ENCODE measurements at places on chromosomes 16 and 17.
A peak's percentile ranks its signal among the peaks of the same experiment; 100 is the strongest.

DNA sequence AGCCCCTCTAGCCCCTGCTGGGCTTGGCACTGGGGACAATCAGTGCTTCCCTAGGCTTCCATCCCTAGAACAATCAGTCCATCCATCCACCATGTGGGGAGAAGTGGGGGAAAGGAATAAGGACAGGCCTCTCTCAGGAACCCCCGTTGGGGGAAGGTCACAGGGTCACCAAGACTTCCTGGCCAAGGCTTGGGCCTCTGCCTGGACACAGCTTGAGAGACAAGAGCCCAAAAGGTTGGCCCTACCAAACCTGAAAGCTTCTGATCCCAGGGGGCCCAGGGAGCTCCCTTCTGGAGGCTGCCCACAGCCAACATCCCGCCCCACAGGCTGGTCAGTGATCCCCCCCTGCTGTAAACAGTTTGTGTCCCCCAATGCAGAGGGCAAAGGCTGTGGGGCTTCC is 16.2 kb upstream of the MTMR4 start:
- DNase-seq, result no peak

- DNase-seq, result no peak
Observed at GRCh38 chr17:7855660-7856010, 769 bp downstream of the TMEM88 start.

GRCh38 chr17:30520436-30520835 is 43.2 kb downstream of the GOSR1 start:
- DNase-seq, result no peak

DNA sequence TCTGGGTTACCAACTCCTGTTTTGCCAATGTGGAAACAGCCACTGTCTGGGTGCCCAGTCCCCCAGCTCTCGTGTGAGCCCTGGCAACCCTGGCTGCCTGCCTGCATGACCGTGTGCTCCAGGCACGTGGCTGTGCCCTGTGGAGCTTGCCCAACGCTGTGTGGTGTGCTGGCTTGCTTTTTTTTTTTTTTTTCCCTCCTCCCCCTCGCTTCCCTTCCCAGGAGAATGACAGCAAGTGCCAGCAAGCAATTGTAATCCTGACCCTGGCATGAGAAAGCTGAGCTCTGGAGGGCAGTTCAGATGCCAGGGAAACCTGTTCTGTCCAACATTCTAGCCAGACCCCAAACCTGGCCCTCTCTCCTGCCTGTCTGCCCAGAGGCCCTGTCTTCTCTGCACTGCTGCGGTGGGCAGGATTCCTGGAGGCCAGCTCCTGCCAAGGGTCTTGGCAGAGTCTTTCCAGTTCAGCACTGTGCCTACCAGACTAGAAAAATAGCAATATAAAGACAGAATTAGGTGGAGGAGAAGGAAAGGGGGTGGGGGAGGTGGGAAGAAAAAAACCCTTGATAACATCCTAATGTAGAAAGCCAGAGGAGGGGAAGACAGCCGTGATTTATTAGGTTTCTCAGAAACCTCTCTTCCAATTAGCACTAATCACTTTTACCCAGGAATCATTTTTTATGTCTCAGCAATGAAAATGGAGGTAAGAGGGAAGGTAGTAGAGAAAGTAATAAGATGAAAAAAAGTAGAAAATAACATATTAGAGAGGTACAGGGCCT is 9.0 kb downstream of the HLF start:
- peak; percentile 95 for DNase-seq

- DNase-seq, result no peak
Observed at GRCh38 chr17:13154398-13154797, 136.6 kb upstream of the ELAC2 start.

- no peak for DNase-seq
Observed at GRCh38 chr16:53083119-53083518, 28.3 kb downstream of the CHD9 start.

- no peak for DNase-seq
Observed at GRCh38 chr16:49127103-49127502, 154.5 kb downstream of the CBLN1 start.

- DNase-seq, result peak; percentile 76
Observed at GRCh38 chr17:49567871-49568694, 7.6 kb upstream of the NXPH3 start.

DNA sequence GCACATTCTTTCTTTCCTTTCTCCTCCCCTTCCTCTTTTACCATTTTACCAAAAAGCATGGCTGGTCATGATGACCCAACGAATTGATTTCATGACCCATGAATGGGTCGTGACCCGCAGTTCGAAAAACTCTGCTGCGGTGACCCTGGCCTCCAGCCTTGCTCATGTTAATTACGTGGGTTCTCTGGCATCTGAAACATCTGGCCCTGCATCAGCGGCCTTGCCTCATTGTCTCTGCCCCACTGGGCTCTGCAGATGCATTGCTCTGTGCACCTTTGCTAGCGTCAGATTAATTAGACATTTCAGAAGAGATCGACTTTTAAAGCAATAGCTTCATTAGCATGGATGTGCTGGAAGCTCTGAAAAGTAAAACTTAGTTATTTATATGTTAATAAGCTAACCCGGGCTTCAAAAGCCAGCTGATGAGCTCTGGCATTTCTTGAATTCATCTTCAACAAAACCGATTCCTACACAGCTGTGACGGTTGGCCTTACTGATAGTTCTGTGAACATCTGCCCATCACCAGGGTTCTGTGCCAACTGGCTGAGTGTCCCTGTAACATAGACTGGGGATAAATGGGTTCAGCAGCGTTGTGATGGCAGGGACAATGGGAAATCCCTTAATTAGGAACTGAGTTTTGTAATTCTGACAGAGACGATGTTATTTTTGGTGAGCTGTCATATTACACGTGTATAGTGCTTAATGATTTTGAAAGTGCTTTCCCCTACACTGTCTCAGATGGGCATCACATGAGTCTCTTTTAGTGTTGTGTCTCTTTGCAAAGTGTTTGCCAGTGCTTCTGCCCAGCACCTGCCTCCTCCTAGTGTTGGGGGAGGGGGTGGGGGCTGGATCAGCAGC is 225.9 kb upstream of the EEF2KMT start:
- no peak for DNase-seq

DNA sequence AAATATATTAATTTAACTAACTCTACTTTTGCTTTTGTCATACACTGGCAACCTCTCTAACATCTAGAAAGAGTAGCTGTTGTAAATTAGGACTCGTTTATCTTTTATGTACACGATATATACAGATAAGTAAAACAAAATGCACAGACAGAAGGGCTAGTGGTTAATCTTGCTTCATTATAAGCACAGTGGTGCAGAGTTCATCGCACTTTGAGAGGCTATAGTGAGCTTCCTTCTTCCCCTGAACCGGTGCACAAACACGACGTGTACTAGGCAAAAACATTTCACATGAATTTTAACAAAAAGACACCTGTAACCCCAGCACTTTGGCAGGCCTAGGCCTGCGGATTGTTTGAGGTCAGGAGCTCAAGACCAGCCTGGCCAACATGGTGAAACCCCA is 10.4 kb upstream of the GOT2 start:
- no peak for DNase-seq

GRCh38 chr16:23280483-23280967 is 21.6 kb upstream of the SCNN1B start:
- no peak for DNase-seq

DNA sequence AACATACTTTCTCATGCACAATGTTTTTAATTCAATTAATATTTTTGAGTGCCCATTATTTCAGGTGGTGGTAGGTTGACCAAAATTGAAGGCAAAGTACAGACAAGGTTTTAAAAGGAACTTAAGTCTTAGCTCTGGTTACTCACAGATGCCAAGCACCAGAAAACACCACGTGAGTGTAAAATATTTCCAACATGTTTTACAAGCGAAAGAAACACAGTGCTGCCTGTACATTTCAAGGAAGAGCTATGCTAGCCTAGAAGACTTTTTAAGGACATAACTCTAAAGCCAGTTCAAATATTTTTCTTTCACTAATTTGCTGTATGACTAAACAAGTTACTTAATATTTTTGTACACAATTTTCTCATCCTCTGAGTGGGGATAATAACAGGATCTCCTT is 736.4 kb upstream of the GOT2 start:
- no peak for DNase-seq

DNA sequence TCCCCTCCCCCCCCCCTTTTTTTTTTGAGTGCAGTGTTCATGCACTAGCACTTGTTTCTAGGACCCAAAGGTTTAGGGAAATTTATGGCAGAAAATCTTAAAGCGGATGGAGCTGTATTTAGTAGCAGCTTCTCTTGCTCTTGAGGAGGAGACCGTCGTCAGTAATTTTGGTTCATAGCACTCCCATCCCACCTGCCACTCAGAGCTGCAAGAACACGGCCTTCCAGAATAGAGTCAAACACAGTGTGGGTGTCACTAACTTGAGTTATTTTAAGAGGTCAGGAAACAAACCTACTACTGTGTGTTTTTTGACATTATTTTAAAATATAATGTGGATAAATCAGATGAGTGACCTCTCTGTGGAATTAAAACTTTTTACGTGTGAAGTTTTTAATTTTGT is 37.3 kb downstream of the SEC14L1 start:
- DNase-seq, result no peak

GRCh38 chr17:26818736-26819135 is 475.2 kb upstream of the WSB1 start:
- DNase-seq, result no peak

GRCh38 chr16:81778861-81779535 is at the start of gene PLCG2:
TSS of gene PLCG2 (plus strand) at chr16:81779291. CDS start at chr16:81785990, 6,699 bp downstream.
- no peak for DNase-seq

GRCh38 chr17:49762151-49762941 is 1.6 kb downstream of the FAM117A start:
- no peak for DNase-seq

DNA sequence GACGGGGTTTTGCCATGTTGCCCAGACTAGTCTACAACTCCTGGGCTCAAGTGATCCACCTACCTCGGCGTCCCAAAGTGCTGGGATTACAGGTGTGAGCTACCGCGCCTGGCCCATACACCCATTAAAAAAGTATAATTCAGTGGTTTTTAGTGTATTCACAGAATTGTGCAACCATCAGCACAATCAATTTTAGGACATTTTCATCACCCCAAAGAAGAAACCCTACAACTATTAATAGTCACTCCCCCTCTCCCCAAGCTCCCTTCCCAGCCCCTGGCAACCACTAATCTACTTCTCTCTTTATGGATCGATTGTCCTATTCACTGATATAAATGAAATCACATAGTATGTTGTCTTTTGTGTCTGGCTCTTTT is 3.8 kb upstream of the EEF2K start:
- no peak for DNase-seq

DNA sequence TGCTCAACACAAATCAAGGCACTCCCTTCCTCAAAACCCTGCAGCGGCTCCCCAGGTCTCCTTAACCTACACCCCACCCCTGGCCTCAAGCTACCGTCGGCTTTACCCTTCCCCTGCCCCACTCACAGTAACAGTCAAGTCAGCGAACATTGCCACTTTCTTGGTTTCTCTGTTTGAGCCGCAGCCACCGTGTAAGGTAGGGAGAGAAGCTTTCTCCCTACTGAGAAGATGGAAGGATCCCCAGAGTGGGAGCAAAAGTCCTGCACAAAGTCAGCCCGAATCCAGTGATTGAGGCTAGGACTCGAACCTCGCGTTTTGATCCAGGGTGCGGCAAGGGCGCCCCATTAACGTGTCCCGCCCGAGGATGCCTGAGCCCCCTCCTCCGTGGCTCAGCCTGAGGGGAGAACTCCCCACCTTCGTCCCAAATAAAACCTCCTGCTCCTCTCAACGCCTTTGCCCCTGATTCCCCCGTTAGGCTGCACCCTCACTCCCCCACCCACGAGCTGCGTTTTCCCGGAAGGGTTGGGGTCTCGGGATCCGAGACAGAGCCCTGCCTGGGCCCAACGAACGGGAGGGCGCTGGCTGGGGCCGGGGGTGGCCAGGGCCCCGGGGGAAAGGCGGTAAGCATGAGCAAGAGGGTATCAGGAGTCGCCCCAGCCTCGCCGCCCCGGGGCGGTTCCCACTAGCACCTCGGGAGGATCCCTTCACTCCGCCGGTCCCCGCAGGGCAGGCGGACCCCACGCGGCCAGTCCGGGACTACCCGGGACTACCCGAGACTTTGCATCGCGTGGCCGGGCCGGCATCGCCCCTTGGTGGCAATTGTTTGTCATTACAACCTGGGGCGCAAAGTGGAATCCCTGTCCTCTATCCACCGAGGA is 9.9 kb upstream of the NAGS start:
- peak; percentile 77 for DNase-seq

- DNase-seq, result no peak
Observed at GRCh38 chr17:36184023-36184765, 7.8 kb upstream of the TBC1D3B start.

DNA sequence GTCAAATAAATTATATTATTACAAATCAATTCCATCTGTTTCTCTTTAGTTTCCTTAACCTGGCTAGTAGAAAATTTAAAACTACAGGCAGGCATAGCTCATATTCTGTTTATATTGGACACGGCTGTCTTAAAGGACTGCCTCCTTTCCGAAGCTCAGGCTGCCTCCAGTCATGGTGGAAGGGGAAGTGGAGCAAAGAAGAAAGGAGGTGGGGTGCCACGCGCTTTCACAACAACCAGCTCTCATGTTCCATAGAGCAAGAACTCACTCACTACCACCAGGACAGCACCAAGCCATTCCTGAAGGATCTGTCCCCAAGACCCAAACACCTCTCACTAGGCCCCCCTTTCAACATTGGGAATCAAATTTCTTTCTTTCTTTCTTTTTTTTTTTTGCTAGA is 149.3 kb upstream of the KCNJ18 start:
- DNase-seq, result no peak

- no peak for DNase-seq
Observed at GRCh38 chr16:60204181-60204580, 1470.1 kb upstream of the GOT2 start.

GRCh38 chr16:61944004-61944403 is 92.2 kb downstream of the CDH8 start:
- no peak for DNase-seq

- DNase-seq, result no peak
Observed at GRCh38 chr16:81620796-81621195, 158.3 kb upstream of the PLCG2 start.

GRCh38 chr17:2176499-2177169 is 121.7 kb downstream of the HIC1 start:
- no peak for DNase-seq

DNA sequence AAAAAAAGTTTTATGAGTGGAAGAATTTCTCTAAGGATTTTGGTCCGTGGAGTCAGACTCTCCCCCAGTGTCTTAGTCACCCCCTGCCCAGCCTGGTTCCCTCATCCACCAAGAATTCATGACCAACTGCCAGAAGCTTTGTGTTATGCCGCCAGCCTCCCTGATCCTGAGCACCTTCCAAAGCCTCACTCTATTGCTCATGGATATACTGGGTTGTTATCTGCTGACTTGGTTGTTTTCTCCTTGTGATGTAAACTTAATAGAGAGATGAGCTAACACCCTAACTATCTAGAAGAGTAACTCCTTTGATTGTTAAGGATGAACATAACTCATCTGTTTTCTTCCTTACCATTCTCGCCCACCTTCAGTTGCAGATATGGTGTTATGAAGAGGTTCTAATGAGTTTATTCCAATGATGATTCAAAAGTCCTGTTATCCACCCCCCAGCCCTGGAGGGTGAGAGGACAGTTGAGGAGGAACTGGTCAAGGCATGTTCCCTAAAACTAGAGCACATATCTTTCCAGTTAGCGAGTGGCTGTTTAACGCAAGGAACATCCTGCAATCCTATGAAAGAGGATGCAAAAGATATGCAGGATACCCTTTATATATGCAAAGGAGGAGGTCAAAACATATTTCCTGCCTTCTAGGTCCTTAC is 1.5 kb upstream of the PSMD3 start:
- DNase-seq, result no peak

All from NCI-H446 (cell line).